ENCODE measurements at places on chromosomes 4 and X.

DNA sequence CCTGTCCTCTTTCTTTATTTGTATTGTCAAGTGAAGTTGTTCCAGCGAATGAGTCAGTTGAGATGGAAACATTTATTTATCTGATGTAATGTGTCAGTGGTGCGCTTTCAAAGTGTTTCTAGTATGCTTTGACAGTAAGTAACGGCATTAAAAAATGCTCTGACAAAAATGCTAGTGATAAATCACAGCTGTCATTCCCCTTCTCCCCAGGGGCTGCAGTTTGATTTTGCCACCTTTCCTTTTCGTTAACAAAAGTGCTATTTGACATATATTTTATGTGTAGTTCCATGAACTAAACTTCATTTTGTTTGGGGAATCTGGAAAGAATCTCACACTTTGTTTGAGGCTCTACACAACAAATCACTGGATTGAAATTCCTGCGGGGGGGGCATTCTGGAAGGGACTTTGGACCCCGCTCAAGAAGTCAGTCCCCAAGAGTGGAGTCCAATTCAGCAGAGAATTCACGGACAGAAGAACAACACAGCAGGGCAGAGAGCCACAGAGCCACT is 7.6 kb upstream of the TBC1D19 start:
- no peak for DNase-seq

- DNase-seq = no peak
Observed at GRCh38 chrX:101530944-101531343, 19.4 kb upstream of the ARMCX1 start.

GRCh38 chrX:253451-254297 is 27.5 kb upstream of the PLCXD1 start:
- no peak for DNase-seq

DNA sequence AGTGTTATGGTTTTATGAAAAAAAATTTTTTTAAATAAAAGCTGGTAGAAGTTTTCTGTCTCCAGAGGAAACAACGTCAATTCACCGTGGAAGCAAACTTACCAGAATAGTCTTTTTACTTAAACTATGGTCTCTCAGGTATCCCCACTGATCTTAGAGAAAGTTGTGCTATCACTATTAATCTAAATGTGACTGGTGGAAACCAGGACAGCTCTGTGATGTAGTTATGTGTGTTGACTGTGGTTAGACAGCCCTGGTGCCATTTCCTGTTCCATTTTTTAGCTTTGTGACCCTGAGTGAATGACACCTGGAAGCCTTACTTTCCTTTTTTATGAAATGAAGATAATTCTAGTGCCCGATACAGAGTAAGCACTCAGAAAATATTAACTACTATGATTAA is 111.8 kb upstream of the HUWE1 start:
- DNase-seq = no peak

DNA sequence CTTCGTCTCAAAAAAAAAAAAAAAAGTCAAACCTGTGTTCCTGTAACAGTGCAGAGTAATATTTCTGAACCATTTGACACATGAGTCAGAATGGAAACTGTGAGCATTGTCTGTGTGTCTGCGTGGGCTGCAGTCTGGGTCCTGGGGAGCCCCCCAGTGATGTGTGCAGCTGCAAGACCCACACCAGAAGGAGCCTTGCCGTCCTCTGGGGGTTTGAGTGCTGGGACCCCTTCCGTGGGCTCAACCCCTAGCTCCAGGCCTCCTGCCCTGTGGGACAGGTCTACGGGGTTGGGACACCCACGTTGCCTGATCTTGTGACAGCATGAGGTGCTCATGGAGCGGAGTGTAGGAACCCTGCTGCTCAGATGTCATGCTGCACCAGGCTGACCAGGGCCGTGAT is 43.7 kb downstream of the DDX3X start:
- no peak for DNase-seq

DNA sequence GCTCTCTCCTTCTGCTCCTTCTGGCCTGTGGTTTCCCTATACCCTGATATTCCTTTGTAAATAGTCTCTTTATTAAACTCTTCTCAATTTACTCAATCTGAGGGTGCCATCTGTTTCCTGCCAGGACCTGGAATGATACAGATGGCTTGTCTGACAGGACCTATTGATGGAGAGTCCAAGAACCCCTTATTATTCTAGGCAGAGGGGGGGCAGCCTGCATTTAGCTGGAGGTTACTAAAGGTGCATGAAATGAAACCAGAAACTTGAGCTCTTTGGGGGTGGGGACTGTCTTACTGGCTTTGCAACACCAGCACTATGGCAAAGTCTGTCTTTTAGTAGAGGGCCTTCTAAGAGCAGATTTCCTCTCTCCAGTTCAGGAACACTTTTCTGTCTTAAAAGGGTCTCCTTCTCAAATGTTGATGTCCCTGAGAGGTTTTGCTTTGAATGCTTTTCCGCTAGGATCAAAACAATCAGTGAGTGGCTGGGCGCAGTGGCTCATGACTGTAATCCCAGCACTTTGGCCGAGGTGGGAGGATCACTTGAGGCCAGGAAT is 162.5 kb upstream of the MED14 start:
- no peak for DNase-seq

- DNase-seq = no peak
Observed at GRCh38 chrX:99394456-99394855, 1015.6 kb downstream of the PCDH19 start.
